T follicular helper cell (primary cell): ENCODE measurements at places on chromosomes 12 and 14.

GRCh38 chr14:58865514-58866281 is 227.9 kb downstream of the DACT1 start:
- DNase-seq: no peak

GRCh38 chr14:63654346-63654745 is 12.7 kb upstream of the WDR89 start:
- no peak for DNase-seq

GRCh38 chr12:47709237-47709636 is 3.4 kb upstream of the RPAP3 start:
- no peak for DNase-seq

- no peak for DNase-seq
Measured at GRCh38 chr12:78865516-78865915, 942 bp downstream of the SYT1 start.

DNA sequence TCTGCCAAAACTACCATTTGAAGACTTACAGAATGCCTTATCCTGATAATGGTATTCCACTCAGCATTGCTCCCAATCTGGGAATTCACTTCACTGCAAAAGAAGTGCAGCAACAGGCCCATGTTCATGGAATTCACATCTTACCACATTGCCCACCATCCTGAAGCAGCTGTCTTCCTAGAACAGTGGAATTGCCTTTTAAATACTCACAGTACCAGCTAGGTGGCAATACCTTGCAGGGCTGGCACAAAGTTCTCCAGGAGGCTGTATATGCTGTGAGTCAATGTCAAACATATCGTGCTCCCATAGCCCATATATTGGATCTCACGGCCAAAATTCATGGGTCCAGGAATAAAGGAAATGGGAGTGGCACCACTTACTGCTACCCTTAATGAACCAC is 83.8 kb upstream of the PLEKHG7 start:
- DNase-seq: no peak

- no peak for DNase-seq
Measured at GRCh38 chr12:50129290-50129689, 17.3 kb downstream of the COX14 start.

- DNase-seq: no peak
Measured at GRCh38 chr12:13062669-13063068, 18.5 kb downstream of the FAM234B start.

- peak; percentile 48 for DNase-seq
Measured at GRCh38 chr12:89353823-89354611, 1.7 kb upstream of the DUSP6 start.

DNA sequence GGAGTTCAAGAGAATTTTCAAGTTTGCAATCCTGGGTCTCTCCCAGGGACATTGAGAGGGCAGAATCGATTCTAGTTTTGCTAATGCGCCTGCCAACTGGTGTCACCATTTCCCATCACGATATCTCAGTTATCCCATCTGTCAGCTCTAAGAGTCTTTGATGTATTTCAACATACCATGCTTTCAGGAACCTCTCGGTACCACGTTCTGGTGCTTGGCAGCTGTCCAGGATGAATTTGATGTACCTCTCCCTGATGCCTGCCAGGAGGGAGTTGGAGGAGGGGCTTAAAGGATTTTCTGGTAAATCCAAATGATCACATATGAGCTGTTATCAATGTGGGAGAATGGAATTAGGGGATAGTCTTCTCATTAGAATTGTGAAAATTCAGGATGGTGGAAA is 332.5 kb downstream of the RGS6 start:
- DNase-seq: no peak

- DNase-seq: no peak
Measured at GRCh38 chr12:90339837-90340236, 615.1 kb downstream of the CCER1 start.

DNA sequence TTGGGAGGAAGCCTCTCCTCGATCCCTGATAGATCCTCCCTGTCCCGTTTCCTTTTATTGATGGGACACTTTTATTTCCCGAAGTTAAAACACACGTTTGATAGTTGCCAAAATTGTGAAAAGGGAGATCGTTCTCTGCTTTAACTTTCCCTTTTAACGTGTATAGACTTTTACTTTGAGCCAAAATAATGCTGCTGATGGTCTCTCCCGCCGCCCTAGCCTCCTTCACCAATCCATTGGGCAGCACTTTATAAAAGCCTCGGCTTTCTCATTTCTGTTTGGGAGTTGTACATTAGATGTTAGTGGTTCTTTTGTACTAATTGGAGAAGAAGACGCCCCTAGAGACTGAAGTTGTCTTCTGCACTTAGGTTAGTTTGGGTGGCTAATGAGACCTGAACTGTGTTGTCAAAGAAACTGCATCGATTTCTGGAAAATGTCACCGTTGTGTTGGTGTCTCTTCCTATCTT is 1.4 kb downstream of the TMTC2 start:
- DNase-seq: no peak

DNA sequence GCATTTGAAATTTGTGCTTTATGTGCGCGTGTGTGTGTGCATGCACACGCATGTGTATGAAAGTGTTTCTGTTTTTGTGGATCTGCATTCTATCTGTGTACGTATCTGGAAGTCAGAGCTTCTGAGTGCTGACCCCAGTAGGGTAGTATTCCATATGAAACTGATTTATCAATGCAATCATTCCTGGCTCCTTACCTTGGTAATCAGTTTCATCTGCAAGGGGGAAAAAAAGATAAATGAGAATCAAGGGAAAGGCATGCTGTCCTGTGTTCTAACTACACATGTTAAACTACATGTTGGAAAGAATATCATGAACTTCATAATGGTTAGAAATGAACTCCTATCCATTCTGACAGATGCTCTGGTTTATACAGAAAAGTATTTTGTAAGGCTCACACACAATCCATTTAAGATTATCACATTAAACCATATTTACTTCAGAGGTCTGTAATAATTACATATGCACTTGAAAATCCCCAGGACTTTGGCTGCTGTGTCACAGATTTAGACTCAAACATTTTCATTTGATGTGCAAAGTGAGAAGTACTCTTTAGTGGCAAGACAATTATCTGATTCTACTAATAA is 276.1 kb upstream of the LMO3 start:
- DNase-seq: no peak

DNA sequence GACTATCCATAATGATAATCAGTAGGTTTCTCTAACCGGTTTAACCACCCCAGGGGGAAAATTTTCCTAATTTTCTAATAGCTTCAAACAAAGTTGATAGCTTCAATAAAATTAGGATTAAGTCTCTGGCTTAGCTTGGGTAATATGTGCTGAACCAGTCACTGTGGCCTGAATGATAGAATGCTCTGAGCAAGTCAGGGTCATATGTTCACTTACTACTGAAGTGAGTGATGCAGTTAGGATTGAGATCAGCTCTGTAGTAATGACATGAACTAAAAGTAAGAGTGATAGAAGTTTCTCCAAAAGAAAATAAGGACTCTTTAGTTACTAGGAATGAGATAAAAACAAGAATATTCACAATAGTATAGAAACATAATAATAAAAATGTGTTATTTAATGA is 32.6 kb downstream of the ETNK1 start:
- no peak for DNase-seq

DNA sequence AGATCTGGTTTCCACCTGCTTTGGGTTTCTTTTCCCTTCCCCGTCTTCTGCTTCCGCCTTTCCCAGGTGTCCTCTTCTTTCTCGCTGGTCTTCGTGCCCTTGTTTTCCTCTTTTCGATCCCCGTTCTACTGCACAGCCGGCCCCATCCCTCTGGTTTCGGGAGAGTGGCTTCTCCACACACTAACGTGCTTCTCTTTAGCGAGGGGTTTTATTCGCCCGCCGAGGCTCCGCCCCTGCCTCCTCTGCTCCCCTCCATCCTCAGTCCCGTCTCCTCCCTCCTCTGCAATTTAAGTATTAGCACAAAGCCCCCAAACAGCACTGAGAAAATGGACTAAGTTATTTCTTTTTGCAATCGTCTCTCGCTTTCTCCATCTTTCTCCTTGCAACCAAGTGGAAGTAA is at the start of gene SLC7A8:
Gene SLC7A8, minus strand, starts transcription at position 182 of the 400 bp plus-strand sequence. CDS start 746 bp downstream, outside the sequence.
- peak; percentile 9 for DNase-seq

GRCh38 chr12:23944067-23944466 is 5.4 kb downstream of the SOX5 start:
- DNase-seq: no peak

- DNase-seq: no peak
Measured at GRCh38 chr14:99280066-99280731, 8.2 kb upstream of the BCL11B start.

DNA sequence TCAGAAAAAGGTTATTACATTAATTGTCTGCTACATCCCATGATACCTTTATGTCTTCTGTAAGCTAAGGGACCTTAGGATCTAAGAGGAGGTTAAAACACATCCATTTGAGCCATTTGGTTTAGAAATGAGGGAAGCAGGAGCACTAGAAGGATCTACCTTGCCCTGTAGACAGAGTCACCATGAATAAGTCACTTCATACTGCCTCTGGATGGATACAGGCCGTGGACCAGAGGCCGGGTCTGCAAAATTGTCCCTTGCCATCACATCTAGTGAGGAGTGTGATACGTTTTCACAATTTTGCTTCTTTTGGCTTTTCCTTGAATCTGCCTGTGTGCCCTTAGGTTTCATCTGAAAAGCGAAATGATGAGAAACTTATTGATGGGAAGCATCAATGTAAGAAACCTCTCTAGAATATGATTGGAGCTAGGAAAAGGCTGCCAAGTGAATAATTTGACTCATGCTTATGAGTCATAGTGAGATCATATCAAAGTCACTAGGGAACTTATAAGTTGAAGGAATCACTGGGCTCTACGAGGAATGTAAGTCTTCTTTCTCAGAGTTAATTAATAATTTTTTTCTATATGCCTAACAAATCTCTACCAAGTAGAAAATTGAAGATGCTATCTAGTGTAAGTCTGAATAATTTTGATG is 10.8 kb downstream of the GLRX5 start:
- DNase-seq: no peak

GRCh38 chr14:78840898-78841297 is 670.7 kb downstream of the NRXN3 start:
- no peak for DNase-seq

DNA sequence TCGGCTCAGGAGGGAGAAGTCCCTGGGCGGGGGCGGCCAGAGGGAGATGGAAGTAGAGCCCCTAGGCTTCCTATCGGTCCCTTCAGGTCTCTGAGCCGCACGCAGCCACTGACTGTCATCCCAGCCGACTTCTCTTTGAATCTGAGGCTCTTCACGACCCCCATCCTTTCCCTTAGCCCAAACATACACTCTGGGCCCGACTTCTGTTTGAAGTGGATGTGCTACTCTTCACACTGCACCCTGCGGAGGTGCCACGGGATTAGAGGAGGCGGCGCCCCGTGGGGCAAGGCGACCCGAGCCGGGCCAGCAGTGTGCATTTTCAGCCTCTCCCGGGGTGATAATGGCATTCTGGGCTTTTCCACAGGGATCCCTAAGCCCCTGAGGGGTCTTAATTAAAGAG is 6.0 kb upstream of the DACT1 start:
- DNase-seq: no peak

- no peak for DNase-seq
Measured at GRCh38 chr12:42217656-42218055, 20.4 kb downstream of the YAF2 start.

DNA sequence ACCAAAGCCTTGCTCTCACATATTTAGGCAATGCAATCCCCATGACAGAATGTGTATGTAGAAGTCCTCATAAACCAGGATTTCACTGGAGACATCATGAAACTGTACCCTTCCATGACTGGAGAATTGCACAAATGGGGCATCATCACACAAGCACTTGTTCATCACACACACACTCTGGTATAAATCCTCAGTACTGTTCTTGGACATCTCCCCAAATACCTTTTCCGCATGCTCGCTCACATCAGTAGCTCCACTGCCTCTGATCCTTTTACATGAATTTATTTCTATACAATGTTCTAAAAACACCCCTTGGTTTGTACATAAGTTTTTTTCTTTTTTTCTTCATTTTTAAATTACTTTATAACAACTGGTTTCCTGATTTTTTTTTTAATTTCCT is 3.3 kb upstream of the ING4 start:
- DNase-seq: no peak

GRCh38 chr12:4164559-4165558 is 108.7 kb upstream of the CCND2 start:
- DNase-seq: peak; percentile 21

DNA sequence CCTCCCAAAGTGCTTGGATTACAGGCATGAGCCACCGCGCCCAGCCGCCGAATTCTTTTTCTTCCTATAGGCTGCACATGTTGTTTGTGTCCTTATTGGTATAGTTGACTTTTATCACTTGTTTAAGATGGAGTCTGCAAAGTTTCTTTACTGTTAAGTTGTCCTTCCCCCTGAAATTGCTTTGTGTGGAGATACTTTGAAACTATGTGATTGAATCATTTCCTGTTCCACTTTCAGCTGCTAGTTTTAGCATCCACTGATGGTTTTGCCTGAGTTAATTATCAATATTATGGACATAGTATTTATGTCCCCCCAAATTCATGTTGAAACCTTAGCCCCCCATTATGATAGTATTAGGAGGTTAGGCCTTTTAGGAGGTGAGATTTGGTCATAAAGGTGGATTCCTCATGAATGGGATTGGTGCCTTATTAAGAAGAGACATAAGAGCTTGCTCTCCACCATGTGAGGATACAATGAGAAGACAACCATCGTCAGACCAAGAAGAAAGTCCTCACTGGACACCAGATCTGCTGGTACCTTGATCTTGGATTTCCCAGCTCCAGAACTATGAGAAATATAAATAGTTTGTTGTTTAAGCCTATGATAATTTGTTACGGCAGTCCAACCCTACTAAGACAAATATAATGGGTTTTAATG is 34.9 kb downstream of the PPHLN1 start:
- no peak for DNase-seq

DNA sequence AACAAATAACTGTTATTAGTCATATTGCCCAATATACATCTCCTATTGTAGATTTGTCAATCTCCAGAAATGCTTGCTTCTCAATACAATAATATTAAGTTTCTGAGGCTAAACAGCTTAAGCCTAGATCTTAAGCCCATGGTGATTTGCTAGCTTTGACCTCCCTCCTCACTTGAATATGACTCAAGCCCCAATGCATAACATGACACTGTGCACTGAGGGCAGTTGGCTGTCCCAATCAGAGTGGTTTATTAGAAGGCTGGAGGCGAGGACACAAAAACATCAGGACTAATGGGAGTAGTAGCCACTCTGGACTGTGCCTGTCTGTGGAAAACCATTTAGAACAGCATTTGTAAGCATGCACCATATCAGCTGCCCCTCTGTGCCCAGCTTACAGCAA is 81.1 kb upstream of the GTF2A1 start:
- DNase-seq: no peak

GRCh38 chr14:74634964-74635363 is 22.9 kb upstream of the LTBP2 start:
- DNase-seq: no peak

GRCh38 chr12:103883908-103884307 is 42.9 kb upstream of the NT5DC3 start:
- DNase-seq: no peak

- DNase-seq: no peak
Measured at GRCh38 chr14:81565441-81566290, 32.0 kb upstream of the SEL1L start.

- no peak for DNase-seq
Measured at GRCh38 chr14:72613231-72613974, 280.5 kb downstream of the DPF3 start.

DNA sequence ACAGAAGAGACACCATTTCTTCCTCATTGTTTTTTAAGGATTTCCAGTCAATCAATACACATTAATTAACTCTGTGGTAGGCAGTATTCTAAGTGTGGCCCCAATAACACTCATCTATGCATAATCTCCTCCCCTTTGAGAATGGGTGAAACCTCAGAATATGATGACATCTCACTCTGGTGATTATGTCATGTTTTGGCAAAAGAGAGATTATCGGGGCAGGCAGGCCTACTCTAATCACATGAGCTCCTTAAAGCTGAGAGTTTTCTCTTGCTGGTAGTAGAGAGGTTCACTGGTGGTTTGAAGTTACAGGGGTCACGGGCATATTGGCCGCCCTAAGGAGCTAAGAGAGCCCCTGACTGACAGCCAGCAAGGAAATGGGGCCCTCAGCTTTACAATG is 7.1 kb upstream of the LGMN start:
- DNase-seq: no peak
